ENCODE measurements at places on chromosomes 11 and 22.

GRCh38 chr11:76155500-76156227, 50.6 kb downstream of the WNT11 start:
- no peak for DNase-seq

- DNase-seq: no peak
Observed at GRCh38 chr22:17789379-17790200, 15.3 kb upstream of the BID start.

DNA sequence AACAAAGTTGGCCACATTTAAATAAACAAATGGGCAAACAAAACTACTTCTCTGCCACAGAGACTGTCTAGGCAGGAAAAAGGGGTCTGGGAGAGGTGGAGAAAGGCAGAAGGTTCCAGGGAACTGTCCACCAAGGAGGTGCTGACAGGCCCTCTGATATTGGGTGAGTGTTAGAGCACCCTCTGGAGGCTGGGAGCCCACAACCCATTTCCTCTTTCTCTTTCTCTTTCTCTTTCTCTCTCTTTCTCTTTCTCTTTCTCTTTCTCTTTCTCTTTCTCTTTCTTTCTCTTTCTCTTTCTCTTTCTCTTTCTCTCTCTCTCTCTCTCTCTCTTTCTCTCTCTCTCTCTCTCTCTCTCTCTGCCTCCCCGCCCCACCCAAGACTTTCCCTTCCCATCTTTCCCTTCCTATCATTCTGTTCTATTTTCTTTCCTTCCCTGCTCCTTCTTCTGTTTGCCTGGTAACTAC, 912.8 kb downstream of the DLG2 start:
- no peak for DNase-seq

DNA sequence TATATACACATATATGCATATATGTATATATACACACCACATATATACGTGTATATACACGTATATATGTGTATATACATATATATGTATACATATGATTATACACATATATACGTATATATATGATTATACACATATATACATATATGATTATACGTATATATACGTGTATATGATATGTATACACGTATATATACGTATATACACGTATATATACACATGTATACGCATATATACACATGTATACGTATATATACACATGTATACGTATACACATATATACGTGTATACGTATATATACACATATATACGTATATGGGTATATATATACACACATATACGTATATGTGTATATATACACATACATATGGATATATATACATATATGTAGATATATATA, 62.1 kb upstream of the HMGXB4 start:
- no peak for DNase-seq

GRCh38 chr22:40463683-40464082, 93.3 kb downstream of the SGSM3 start:
- DNase-seq: no peak

GRCh38 chr11:45053736-45054446, 92.5 kb upstream of the PRDM11 start:
- DNase-seq: no peak

- DNase-seq: no peak
Observed at GRCh38 chr22:37126882-37127281, 17.4 kb upstream of the TMPRSS6 start.

GRCh38 chr11:69144316-69145049, 11.3 kb upstream of the SMIM38 start:
- no peak for DNase-seq

- no peak for DNase-seq
Observed at GRCh38 chr22:22912135-22912987, 24.7 kb downstream of the IGLL5 start.

- DNase-seq: no peak
Observed at GRCh38 chr11:17211286-17211685, 3.5 kb upstream of the PIK3C2A start.

DNA sequence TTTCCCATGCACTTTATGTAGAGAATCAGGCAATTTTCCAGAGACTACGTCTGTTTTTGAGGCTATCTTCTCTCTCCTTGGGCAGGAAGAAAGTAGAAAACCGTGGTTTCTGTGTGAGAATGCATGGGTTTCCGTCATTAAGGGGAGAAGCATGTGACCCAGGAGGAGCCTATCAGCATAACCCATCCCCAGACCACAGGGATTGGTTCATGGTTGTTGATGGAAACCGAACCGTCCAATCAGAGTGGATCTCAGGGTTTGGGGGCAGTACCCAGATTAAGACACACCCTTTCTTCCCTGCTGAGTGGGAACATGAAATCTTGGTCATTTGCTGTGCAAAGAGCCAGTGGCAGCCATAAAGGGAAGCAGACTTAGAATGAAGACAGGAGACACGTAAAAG, 517.8 kb downstream of the MN1 start:
- DNase-seq: no peak

- no peak for DNase-seq
Observed at GRCh38 chr11:2113776-2114175, 25.4 kb downstream of the IGF2 start.

- DNase-seq: no peak
Observed at GRCh38 chr22:22938672-22939587, 51.3 kb downstream of the IGLL5 start.

DNA sequence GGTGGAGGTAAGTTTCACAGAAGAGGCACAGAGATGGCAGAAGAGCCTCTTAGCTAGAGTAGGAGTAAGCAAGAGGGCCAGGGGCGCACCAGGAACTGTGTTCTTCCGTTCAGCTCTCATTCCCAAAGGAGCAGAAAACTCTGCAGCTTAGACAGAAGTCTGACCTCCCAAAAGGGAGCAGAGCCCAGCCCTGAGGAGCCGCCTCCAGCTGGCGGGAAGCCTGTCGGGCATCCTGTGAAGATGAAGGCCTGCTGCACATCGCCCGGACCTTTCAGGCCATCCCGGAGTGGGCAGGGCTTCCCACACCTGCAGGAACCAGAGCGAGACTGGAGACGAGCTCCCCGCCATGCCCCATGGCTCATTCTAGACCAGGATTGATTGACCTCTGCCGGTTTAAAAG, 1102.8 kb downstream of the BRD1 start:
- no peak for DNase-seq

DNA sequence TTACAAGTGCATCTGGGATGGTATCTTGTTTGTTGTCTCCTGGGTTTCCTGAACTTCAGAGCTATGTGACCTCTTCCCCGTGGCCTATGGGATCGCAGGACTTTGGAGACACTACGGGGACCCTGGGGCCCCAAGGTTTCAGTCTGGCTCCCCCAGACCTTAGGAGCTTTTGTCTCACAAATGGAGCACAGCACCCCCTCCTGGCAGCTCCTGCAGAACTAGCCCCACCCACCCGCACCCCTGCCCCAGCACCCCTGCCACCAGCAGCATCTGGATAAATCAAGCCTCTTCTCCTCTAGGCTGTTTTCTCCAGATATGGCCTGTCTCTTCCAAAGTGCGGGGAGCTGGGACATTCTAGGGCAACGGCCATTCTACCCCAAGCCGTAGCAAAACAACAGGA, 10.4 kb downstream of the RCOR2 start:
- no peak for DNase-seq

DNA sequence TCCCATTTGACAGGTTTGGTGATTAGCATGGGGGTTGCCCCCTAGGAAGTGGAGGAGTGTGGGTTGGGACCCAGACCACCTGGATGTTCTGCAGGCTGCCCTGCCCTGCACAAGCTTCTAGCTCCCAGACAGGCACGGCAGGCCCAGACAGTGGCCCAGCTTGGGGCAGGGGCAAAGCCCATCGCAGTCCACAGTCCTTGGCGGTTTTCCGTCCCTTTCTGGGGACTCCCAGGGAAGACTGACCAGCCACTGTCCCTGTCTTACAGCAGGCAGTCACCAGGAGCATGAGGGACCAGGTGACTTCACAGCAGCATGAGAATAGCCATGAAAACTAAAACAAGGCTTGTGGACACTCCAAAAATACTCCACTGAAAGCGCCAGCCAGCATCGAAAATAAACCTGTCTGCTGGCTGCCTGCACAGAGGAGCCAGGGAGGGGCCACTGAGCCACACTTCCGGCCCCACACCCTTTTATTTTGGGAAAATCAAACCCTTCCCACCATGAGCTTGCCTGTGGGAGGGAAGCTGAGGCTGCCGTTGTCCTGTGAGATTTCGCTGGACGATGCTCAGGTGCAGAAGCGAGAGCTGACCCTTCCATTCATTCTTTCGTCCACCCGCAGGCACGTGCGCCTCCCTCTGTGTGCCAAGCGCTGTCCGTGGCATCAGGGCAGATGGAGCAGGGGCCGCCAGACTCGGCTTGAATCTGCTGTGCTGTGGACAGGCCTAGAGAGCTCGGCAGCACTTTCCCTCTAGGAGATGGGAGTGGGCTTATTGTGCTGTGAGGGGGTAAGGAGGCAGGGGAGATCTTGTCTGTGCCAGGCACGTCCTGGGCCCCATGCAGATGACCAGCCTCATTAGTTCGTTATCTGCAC, 28.0 kb downstream of the FADD start:
- DNase-seq: no peak

DNA sequence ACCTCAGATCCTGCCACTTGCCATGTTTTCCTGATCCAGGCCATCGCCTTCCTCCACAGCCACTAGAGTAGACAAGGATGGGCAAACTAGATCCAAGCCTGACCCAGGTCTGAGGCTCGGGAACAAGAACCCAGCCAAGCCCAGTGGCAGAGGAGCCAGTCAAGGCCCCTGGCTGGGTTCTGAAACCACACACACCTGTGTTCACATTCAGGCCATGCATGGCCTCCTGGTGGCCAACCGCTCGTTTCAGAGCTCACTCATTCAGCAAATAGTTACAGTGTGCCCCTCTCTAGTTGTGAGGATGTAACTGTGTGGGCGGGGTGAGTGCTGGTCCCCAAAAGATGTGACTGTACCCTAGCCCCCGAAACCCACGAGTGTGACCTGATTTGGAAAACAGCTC, 337.6 kb downstream of the CTTN start:
- no peak for DNase-seq

DNA sequence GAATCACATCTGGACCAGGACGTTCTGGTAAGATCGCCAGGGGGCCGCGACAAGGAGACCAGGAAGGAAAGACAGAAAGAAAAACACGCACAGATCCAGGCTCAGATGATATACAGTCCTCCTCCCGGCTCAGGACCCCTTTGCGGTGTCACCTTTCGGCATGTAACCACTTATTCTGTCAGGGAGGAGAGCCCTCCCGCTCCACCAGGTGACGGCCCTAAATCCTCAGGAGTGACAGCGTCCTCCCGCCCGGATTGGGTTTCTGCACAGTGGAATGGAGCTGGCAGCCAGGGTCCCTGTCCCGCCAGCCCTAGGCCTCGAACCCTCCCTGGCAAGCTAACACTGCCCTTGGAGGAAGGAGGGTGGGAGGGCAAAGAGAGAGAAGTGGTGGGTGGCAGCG, 24.3 kb upstream of the KCNQ1OT1 start:
- no peak for DNase-seq

- DNase-seq: no peak
Observed at GRCh38 chr11:114953039-114953438, 274.7 kb downstream of the NXPE2 start.

DNA sequence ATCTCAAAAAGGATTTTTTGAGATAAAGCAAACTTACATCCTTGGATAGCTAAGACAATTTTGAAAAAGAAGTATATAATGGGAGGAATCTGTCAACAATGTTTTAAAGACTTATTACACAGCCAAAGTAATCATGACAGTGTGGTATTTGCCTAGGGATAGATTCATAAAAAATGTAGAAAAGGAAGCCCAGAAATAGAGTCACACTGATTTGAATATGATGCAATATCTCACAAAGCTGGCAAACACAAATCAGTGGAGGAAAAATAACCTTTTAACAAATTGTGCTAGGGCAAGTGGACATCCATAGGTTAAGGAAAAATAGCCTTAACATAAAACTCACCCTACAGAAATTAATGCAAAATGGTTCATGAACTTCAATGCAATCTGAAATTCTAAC, 6.0 kb downstream of the XKR3 start:
- DNase-seq: no peak

- DNase-seq: no peak
Observed at GRCh38 chr22:29702000-29702930, 17.5 kb upstream of the CABP7 start.

GRCh38 chr22:36385491-36386350, 2.0 kb downstream of the MYH9 start:
- DNase-seq: no peak

- DNase-seq: no peak
Observed at GRCh38 chr11:14971865-14972580, at the start of gene CALCA. Gene CALCA (minus strand): TSS chr11:14972351. CDS start chr11:14971192, 1,159 bp downstream.

- DNase-seq: no peak
Observed at GRCh38 chr11:119845756-119846155, 116.8 kb upstream of the NECTIN1 start.

GRCh38 chr22:25354456-25354855, 135.0 kb downstream of the CRYBB2 start:
- no peak for DNase-seq

DNA sequence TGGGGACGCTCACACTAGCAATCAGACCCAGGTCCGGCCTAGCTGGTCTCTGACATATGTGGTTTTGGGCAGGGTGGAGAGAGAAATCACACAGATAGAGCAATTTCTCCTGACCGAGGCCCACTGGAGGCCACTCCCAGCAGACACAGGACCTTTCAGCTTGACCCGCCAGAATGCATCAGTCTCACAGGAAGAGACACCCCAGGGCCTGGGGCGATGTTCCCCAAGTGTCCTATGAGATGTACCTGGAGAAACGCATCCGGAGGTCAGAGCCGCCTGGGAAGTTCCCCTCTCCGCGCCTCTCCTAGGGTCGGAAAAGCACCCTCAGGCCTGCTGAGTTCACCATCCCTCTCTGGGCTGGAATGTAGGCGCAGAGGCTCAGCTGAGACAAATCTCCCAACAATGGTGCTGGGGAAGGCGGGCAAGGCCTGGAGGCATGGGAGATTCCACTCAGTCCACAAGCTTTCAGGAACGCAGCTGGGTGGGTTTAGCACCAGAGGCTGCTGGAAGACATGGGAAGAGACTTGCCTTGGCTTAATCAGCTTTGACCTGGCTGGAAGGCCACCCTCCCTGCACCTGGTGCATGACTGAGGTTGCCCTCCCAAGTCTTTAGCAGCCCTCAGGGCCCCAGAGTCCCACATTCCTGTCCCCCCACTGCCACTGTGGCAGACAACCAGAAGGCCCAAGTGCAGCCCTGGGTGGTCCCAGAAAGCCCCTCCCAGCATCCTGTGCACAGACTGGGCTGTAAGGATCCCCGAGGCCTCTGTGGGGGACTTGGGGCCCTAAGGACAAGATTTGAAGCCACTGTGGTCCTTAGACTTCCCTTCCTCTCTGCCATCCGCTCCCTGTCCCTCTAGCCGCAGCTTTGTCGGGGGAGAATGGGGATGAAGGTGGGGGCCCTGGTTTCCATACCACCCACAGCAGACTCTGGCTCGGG, 57.5 kb downstream of the RTL6 start:
- DNase-seq: no peak

- no peak for DNase-seq
Observed at GRCh38 chr11:78355309-78355705, 62.3 kb downstream of the GAB2 start.

All from occipital lobe (tissue), 3 donors.